NCI-H2029 (cell line): ENCODE measurements at places on chromosomes 7 and 10.
A peak's percentile ranks its signal among the peaks of the same experiment; 100 is the strongest.

GRCh38 chr7:18552316-18552916, 56.9 kb downstream of the HDAC9 start:
- DNase-seq, result no peak

DNA sequence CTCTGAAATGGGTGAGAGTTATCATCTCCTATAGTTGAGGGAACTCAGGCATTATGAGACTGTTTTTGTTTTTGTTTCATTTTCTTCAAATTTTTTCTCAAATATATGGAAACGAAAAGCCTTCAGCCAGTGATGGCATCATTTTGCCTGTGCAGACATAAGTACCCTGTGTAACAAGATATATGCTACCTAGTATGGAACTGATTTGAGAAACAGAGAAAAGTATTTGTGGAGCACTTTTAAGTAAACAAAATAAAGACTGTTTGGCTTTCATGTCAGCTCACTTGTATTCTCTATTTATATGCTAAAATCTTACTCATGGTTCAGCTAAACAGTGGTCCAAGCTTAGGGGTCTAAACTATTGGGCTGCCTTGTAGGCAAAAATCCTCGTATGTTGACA, 150.6 kb downstream of the WNT2 start:
- DNase-seq, result no peak

- DNase-seq, result peak; percentile 25
Measured at GRCh38 chr7:32937344-32938174, 19.7 kb upstream of the FKBP9 start.

DNA sequence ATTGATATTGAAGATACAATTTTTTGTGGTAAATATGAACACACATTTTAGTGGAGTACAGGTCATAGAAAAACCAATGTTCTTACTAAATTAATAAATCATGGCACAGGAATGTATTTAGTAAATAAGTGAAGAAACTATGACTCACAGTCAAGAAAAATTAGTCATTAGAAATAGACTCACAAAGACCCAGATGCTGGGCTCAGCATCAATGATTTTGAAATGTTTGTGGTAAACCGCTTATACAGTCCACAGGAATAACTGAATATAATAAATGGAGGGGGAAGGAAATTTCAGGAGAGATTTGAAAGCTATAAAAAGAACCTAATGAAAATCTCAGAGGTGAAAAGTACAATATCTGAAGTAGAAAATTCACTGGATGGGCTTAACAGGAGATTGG, 138.3 kb upstream of the ADCY1 start:
- DNase-seq, result no peak

DNA sequence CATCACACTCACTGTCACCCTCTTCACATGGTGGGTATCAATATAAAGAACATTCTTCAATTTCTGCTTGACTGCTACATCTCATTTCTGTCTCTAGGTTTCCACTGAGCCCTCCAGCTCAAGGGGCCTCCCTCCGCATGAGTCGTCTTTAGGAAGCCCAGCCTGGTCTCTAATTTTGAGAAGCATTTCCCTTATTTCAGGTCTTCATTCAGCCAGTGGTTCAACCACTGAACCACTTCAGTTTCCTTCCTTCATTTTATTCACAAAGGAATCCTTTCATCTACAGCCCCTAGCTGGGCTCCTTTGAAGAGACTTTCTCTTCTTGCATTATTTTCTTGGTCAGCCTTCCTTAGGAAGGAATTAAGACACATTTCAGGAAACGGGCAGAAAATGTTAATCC, 257.4 kb downstream of the KCNMA1 start:
- DNase-seq, result no peak
